ENCODE measurements at places on chromosomes 5 and 9.

DNA sequence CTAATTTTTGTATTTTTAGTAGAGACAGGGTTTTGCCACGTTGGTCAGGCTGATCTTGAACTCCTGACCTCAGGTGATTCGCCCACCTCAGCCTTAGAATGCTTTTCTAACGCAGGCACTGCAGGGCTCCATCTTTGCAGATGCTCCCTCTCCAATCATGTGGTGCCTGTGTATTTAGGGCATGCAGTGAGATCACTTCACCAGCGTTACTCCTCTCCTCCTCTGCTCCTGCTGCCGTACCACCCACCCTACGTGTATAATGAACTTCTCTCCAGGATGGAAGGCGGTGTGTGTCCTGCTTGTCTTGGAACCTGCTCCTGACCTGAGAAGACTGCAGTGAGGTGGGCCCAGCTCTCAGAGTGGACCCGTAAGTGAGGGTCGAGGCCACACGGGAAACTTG lies 13.6 kb upstream of the CFAP157 start:
- no peak for DNase-seq

GRCh38 chr9:134503301-134504105 lies 138.1 kb upstream of the COL5A1 start:
- no peak for DNase-seq

GRCh38 chr5:178588769-178589168 lies 1.4 kb downstream of the COL23A1 start:
- no peak for DNase-seq

- DNase-seq, result no peak
These were observed 97.9 kb downstream of the CRB2 start for GRCh38 chr9:123453831-123454321.

DNA sequence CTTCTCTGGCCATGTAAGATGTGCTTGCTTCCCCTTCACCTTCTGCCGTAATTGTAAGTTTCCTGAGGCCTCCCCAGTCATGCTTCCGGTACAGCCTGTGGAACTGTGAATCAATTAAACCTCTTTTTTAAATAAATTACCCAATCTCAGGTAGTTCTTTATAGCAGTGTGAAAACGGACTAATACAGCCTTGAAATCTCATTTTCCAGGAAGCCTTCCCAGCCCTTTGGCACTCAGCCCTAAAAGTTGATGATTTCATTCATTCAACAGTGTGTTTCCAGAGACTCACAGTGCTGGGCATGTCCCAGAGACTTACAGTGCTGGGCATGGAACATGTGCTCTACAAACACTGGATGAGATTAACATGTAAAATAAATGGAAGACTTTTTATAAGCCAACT lies 135.8 kb downstream of the DCP2 start:
- no peak for DNase-seq

DNA sequence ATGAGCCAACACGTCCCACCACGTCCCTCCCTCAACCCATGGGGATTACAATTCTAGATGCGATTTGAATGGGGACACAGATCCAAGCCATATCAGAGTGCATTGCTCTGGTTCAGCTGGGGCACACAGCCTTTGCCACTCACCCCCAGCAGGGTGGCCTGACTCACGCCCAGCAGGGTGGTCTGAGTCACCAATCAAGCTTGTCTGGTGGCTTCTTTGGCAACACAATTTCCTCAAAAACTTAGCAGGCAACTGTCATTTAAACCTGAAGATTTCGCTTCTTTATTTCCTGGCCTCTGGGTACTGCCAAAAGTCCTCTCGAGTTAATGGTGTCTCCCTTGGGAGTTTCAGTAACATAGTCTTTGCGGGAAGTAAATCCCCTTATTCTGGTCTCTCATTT lies 16.3 kb upstream of the SEMA5A start:
- no peak for DNase-seq

GRCh38 chr5:50867140-50867539 lies 200.7 kb downstream of the PARP8 start:
- no peak for DNase-seq

GRCh38 chr5:149128023-149128875 lies 13.0 kb upstream of the ABLIM3 start:
- no peak for DNase-seq

GRCh38 chr5:96961053-96961452 lies 25.2 kb downstream of the LNPEP start:
- DNase-seq, result no peak

GRCh38 chr5:160565376-160565775 lies 143.7 kb downstream of the PTTG1 start:
- DNase-seq, result no peak

DNA sequence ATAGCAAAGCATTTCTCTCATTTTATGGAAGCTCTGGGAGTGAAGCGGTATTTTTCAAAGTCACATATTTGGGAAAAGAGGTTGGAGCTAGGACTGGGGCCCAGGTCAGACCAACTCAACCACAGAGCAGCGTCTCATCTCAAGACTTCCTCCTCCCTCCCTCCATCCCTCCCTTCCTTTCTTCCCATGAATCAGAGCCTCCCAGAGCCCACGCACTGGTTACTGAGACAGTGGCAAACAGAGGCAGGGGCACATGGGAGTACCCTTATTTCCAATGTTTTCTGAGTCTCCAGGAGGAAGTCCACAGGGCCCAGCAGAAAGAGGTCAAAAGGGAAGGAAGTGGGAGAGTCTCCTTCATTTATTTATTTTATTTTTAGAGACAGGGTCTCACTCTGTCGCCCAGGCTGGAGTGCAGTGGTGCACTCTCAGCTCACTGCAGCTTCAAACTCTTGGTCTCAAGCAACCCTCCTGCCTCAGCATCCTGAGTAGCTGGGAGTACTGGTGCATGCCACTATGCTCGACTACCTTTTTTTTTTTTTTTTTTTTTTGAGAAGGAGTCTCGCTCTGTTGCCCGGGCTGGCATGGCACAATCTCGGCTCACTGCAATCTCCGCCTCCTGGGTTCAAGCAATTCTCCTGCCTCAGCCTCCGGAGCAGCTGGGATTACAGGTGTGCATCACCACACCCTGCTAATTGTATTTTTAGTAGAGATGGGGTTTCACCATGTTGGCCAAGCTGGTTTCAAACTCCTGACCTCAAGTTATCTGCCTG lies 52.5 kb upstream of the CDKN2AIPNL start:
- DNase-seq, result no peak

GRCh38 chr5:67844924-67845323 lies 370.6 kb upstream of the PIK3R1 start:
- DNase-seq, result no peak

DNA sequence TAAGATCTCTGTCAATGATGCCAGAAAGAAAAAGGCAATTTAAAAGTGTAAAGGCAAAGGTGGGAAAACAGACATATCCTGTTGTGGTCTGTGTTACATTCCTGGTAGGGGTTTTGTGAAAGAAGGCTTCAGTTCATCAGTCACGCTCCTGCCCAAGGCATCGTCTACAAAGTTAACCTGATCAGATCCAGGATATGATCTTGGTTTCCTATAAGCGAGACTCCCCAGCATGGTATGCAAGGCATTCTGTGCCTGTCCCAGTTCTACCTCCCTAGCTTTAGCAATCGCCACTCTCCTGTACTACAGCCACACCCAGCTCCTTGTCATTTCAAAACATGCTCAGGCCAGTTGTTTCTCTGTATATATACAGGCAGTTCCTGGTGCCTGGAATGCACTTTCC lies 58.0 kb upstream of the PTPN3 start:
- no peak for DNase-seq

DNA sequence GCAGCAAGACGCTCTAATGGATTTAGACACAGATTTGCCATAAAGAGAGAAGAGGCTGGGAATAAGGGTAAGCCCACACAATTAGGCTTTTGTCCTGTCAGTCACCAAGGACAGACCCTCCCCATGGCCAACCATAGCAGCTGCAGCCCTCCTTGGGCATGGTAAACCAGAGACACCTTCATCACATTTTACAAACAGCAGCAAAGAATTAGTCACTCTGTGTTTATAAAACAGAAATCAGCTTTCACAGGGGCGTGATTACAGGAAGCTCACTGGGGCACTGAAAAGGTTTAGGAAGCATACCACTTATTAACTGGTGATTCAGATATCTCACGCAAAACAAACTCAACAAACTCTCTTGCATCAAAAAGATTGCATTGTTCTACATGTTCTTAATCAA lies 37.3 kb upstream of the ZNF622 start:
- no peak for DNase-seq

DNA sequence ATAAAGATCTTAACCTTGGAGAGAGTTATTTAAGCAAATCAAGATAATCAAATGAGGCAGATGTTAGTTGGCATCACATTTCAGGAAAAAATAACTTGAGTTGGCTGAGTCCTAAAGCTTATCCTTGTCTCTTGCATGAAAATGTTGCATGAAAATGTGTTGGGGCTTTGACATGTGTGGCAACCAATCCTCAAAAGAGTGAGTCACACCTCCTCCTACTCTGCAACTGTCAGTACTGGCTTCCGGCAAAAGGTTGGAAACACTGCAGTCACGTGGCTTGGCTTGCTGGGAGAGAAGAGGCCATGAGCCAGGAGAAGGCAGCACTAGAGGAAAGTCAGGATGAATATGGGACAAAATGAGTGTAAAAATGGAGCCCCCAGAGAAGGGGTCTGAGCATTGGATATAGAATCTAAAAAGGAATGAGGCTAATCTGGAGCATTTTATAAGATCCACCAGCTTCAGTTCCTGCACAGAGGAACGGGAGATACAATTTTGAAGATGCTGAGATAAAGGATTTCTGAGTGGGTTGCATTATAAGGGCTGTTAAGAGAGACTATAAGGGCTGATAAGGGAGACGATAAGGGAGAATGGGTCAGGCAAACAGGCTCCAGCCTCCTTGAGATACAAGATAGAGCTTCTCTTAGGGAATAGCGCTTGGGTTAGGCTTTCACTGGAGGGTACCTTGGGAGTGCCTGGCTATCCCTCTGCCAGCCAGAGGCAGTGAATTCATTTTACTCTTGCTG lies 43.1 kb downstream of the SPATA31D1 start:
- no peak for DNase-seq

- DNase-seq, result peak; percentile 14
These were observed 7.6 kb downstream of the CRAT start for GRCh38 chr9:129102791-129103594.

DNA sequence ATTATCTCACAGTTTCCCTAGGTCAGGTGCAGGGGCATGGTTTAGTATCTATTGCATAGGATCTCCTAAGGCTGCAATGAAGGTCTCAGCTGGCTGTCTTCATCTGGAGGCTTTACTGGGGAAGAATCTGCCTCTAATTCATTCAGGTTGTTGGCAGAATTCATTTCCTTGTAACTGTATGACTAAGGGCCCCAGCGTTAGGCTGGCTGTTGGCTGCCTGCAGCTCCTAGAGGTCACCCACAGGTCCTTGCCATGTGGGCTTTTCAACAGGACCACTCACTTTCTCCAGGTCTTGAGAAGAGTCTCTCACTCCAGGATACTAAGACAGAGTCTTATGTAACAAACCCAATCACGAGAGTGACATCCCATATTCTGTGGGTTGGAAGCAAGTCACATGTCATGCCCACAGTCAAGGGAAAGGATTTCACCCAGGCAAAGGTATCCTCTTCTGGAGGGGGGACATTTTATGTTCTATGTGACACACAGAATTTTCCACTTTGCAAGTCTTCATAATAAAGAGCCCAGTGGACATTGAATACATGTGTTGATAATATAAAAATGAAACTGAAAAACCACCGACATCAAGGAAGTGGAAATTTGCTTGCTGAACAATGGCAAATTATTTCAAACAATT lies 38.2 kb downstream of the HMHB1 start:
- no peak for DNase-seq

GRCh38 chr5:74200560-74200959 lies 440.0 kb downstream of the ENC1 start:
- no peak for DNase-seq

DNA sequence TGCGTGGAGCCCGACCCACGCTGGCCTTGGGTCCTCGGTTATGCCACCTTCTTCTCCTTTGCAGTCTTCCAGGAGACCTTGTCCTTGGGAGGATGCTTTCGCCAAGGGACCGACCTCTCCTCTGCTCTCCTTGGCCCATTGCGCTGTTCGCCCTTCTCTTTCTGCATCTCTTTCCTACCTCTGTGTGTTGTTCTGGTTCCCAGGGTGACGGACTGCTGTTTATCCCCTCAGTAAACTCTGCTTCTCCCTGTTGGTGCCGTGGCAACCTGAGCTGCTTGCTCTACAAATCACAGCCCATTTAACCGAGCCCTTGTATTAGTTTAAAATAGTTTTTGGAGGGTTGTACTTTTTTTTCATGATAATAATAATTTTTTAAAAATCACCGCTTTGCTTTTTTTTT lies 97.9 kb downstream of the DAPK1 start:
- no peak for DNase-seq

GRCh38 chr5:14112998-14113652 lies 30.0 kb upstream of the TRIO start:
- no peak for DNase-seq

- DNase-seq, result no peak
These were observed 27.0 kb downstream of the CDKN2A start for GRCh38 chr9:21967169-21967568.

DNA sequence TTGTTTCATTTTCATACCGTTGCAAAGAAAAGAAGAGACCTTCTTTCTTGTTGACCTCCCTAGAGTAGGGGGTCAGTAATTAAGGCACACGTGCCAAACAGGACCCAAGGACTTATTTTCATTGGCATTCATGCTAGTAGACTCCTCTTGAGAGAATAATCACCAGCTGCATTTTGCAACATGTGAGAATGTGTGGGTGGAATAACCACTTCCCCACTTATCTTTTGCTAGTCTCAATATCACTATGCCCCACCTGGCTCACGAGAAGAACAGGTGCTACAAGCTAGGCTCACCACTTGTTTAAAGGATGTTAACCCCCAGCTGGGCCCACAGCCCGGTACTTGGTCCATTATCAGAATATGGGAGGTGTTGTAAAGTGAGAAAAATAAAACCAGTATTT lies 460.7 kb upstream of the MEF2C start:
- no peak for DNase-seq

GRCh38 chr9:37027582-37028419 lies 6.3 kb downstream of the PAX5 start:
- peak; percentile 88 for DNase-seq

DNA sequence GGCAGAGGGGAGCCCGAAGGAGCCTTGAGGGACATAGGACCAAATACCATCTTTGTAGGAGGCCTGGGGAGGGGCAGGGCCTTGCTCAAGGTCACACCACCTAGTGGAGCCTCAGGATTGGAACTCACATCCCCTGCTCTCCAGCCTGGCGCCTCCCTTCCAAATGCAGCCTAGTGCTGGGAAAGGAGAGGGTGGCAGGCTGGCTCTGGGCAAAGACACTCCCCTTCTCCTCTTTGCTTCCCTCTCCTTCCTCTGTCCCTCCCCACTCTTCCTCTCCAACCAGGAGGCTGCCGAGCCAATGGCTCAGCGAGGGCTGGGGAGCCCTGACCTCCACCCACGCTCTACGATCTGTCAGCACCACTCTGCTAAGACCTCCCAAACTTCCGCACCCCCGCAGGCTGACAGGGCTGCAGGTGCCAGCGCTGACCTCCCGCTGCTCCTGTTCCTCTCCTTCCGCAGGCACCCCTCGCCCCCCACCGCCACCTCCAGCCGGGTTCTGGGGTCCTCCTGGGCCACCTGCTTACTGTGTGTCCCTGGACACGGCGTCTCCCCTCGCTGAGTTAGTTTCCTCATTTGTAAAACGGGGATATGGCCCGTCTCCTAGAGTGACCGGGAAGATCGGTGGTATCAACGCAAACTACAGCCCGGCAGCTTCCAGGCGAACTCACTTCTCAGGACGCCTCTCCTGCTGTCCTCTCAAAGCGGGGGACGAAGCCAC lies 52.9 kb downstream of the C9orf50 start:
- DNase-seq, result no peak

Data from stimulated activated CD4-positive, alpha-beta T cell treated with anti-CD3 and anti-CD28 coated beads, Interleukin-4, amount 100 ng/mL, for 24 hours (primary cell).